ENCODE measurements at places on chromosomes 6 and 20.
A peak's percentile ranks its signal among the peaks of the same experiment; 100 is the strongest.

GRCh38 chr6:39173270-39173669, 56.0 kb downstream of the KCNK5 start:
- DNase-seq = no peak

GRCh38 chr6:68506911-68507310, 128.2 kb upstream of the ADGRB3 start:
- no peak for DNase-seq

GRCh38 chr6:158290659-158291058, 21.6 kb upstream of the TULP4 start:
- peak; percentile 64 for DNase-seq

DNA sequence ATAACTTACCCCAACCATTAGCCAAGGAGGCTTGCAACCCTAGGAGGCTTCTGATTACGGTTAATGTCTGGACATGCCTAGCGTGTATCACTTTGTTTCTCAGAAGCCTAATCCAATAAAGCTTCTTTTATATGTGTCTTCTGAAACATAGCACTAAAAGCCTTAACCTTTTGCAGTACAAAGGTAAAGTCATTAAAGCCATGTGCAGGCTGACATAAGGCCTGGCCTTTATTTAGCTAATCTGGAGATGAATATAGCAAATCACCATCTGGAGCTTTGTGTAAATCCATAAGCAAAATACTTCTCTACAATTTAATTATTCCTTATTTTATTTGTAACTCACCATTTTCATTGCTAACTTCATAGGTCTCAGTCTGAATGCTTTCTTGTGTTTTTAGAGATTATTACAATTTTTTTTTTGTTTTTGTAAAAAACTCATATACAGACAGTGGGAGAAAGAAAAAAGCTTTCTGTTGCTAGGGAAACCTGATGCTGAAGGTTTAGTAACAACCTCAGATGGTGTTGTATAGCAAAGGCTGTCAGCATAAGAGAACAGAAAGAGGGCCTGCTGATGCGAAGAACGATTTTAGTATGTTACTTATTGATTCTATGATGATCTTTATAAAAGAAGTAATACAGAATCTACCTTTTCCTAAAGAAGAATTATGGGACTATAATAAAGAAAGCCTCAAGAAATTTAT, at the start of gene EYS:
Gene EYS (minus strand): TSS at position 101 of the 701 bp plus-strand sequence. CDS start 211,816 bp downstream, outside the sequence.
- no peak for DNase-seq

DNA sequence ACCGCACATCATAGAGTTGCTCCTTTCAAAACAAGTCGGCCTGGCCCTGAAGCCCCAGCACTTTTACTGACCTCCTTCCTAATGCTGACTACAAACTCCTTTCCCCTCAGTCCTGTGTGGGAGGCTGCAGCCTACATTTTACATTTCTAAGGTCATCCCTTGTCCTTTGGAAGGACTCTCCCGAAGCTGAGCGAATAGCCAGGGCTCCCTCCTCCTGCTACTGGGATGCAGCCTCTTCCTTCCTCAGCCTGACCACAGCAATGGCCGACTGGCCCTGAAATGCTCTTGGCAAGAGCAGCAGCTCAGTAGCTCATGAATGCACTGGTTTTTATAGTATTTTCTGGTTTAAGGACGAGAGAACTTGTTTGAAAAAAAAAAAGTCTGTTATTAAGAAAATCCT, 679 bp downstream of the ADGRF5 start:
- no peak for DNase-seq

DNA sequence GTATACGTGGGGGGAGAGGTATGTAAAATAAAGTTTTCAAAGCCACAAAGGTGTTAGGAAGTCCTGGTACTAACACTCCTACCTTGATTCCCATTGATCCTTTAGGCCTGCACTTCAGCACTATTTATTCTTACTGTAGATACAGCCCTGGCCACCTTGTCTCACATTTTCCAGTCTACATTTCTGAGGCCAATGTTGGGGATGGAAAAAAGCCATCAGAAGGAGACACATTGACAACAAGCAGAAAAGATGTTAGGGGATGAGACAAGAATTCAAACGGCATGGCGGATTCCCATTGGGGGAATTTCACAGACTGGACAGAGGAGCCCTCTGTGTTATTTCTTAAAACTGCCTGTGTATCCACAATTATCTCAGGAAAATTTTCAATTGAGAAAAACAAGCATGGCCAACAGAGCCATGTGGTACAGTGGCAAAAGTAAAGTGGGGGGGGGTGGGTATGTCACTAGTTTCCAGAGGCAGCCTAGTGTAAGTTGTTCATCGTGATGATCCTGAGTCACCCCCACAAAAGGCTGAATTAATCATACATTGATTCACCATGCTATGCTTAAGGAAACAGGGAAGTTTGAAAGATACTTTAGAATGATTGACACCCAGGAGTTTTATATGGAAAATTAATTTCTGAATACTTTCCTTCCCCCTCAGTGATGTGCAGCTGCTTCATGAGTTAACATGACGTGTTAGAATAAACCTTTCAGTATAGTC, 40.5 kb downstream of the RREB1 start:
- no peak for DNase-seq

GRCh38 chr6:145147981-145148749, 587.2 kb downstream of the EPM2A start:
- DNase-seq = no peak

- DNase-seq = no peak
Measured at GRCh38 chr20:43916073-43916880, 1.6 kb downstream of the TOX2 start.

DNA sequence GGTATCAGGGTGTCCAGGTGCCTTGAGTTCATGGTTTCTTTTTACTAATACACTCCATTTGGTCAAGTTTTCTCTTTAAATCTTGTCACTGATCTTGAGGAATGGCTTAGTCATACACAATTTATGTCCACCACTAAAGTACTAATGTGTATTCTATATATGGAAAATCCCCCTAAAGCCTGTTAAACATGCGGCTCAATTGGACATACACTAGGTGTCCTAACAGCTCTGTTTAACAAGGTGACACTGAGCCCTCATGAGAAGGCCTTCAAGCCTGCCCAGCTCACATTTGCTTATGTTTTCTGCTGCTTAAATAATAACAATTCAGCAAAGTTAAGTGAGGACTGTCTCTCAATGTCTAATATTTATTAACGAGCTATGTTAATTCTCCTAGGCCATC, 31.5 kb downstream of the PDE7B start:
- DNase-seq = no peak

DNA sequence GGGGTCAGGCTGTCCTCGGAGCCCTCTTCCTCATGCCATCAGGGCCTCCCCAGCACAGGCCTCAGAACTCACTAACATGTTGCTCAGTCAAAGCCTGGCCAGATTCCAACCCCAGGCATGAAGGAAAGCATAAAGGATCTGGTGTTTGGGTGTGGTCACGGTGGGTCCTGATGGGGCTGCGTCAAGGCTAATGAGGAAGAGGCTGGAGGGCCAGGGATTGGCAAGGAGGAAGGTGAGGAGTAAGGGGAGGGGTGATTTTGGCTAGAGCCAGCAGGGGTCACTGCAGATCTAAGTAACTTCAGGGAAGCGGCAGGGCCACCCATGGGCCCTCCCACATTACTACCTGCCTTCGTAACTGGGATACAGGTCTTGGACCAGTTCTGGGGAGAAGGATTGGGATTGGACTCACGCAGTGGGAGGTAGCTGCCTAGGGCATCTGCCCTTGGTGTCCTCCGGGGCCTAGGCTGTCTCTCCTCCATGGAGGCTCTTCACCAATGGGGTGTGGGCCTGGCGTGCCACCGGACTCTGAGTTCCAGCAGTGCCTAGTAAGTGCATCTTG, 36.2 kb upstream of the MRPS18A start:
- peak; percentile 77 for DNase-seq

DNA sequence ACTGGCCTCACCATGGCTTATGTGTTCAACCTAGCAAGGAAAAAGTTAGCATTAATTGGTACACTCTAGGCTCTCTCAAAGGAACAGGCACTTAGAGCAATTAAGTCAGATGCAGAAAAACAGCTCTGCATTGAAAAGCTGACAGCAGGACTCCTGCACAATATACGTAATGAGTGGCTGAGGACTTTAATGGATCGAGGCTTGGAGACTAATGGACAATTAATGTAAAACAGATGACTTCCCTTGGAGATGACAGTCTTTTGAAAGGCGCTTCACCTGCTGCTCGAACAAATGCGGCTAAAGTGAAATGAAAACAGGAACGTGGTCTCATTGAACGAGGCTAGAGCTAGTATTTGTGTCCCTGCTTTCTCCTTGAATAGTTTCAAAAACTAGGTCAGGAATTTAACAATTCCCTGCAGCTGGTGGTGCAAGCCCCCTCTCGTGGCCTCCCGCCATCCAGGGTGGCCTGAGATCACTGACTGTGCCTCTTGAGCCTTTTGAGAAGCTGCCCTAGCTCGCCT, 137.1 kb downstream of the ELOVL4 start:
- no peak for DNase-seq

DNA sequence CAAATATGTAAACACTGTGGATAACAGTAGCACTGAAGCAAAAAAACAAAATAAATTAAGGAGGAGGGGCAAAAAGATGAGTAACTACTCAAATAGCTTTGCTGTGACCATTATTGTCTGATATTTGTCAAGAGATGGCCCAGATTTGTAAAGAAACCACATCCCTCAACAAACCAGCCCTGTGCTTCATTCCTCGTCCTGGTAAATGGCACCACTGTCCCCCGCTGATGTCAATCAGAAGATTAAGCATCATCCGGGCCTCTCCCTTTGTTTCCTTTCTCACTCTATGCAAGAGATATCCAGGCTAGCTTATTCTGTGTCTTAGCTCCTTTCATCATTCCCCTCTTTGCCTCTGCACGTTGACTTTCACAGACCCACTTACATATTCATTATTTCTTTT, 259.0 kb downstream of the SYNE1 start:
- DNase-seq = no peak

GRCh38 chr6:39243809-39244208, 14.5 kb upstream of the KCNK5 start:
- DNase-seq = no peak

DNA sequence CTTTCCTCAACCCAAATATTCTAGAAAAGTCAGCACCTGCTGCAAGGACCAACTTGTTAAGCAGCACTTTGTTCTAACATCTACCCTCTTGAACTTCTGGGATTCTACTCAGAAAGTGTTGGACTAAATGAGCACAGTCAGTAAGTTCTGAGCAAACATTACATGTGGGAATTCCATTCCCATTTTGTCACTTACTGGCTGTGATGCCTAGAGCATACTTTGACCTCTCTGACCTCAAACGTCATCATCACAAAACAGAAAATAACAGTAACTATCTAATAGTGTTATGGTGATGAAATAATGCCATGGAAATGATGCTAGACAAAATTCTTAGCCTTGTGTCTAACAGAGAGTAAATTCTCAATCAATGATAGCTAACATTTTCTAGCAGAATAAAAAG, 829.4 kb downstream of the EPHA7 start:
- no peak for DNase-seq

- DNase-seq = no peak
Measured at GRCh38 chr6:17501982-17502704, 98.0 kb upstream of the FAM8A1 start.

DNA sequence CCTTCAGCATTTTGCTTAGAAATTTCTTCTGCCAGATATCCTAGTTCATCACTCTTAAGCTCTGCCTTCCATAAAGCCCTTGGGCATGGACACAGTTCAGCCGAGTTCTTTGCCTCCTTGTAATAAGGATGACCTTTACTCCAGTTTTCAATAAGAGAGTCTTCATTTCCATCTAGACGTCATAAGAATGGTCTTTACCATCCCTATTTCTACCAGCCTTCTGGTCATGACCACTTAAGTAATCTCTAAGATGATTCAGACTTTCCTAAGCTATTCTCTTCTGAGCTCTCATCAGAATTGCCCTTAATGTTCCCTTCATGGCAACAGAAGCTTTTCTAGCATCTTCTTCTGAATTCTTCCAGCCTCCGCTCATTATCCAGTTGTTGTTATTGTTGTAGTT, 126.1 kb downstream of the TFAP2C start:
- DNase-seq = no peak

- DNase-seq = peak; percentile 16
Measured at GRCh38 chr6:146028252-146028795, 538 bp upstream of the GRM1 start.

GRCh38 chr6:1575210-1576041, 34.3 kb upstream of the FOXC1 start:
- no peak for DNase-seq

DNA sequence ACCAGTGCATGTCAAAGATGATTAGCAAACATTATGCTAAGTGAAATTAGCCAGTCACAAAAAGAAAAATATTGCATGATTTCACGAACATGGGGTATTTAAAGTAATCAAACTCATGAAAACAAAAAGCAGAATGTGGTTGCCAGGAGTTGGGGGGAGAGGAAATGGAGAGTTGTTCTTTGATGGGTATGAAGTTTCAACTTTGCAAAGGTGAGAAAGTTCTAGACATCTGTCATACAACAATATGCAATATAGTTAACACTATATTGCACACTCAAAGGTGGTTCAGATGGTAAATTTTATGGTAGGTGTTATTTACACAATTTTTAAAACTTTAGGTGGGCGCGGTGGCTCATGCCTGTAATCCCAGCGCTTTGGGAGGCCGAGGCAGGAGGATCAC, 13.4 kb upstream of the GCNT2 start:
- DNase-seq = no peak

DNA sequence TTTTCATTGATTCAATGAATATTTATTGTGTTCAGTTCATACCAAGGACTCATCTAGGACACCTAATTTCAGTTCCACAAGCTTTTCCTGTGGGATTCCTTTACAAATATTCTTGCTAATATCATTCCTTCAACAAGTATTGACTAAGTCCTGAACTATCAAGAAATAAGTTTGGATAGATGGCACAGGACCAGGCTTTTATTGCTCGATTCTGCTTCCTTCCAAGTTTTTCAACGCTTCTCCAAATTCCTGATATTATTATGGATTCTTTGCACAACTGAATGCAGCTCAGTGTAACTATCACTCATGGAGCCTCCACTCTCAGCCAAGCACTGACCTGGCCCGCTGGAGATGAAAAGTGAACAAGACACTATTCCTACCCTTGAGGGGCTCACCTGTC, 32.7 kb upstream of the COL21A1 start:
- DNase-seq = no peak

DNA sequence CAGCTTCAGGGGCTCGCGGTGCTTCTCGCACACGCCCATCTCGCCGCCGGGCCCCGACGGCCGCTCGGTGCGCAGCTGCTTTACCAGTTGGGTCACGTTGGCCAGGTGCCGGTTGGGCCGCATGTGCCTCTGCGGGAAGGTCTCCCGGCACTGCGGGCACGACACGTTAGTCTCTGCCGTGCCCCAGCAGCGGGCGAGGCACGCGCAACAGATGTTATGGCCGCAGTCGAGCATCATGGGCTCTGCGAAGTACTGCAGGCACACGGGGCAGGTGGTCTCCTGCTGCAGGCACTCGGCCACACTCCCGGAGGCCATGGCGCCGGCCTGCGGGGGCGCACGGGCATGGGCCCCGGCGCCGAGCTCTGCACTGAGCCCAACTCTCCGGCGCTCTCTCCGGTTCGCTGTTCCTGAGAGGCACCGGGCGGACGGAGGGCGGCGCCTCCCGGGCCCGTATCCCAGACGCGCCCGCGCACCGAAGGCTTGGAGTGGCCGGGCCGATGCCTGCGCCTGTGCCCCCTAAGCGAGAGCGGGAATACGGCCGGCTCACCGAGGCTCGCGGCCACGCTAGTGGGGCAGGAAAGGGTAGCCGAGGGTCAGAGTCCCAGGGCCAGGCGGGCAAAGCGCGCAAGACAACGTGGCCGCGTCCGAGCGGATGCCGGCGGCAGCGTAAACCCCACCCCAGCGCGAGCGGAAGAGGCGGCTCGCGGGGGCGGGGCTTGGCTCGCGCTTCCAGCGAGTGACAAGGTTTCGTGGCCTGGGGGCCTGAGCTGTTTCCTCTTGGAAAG, at the start of gene TRIM27:
Gene TRIM27 (minus strand): TSS at position 668 of the 785 bp plus-strand sequence. CDS start 353 bp downstream, at position 315.
- peak; percentile 83 for DNase-seq

- no peak for DNase-seq
Measured at GRCh38 chr6:82906489-82906888, 159.2 kb downstream of the UBE3D start.

GRCh38 chr6:19866985-19867627, 29.9 kb downstream of the ID4 start:
- no peak for DNase-seq

Measured in activated naive CD4-positive, alpha-beta T cell treated with Interleukin-2 at 50 U/mL for 16 hours (primary cell).